Renal pelvis (tissue), 12 donors: ENCODE measurements at places on chromosomes 6 and 20. TPM values are rescaled to one million over a fixed set of nuclear protein-coding genes. Genes with fewer than 3 reads are reported as not detected.

Gene SASH1
- 29.4 TPM for polyA plus RNA-seq

Gene CRYBG1
- polyA plus RNA-seq, result 24.0 TPM

- no peak for DNase-seq
These were observed 1015.1 kb downstream of the EPHA7 start for GRCh38 chr6:92404281-92404680.

DNA sequence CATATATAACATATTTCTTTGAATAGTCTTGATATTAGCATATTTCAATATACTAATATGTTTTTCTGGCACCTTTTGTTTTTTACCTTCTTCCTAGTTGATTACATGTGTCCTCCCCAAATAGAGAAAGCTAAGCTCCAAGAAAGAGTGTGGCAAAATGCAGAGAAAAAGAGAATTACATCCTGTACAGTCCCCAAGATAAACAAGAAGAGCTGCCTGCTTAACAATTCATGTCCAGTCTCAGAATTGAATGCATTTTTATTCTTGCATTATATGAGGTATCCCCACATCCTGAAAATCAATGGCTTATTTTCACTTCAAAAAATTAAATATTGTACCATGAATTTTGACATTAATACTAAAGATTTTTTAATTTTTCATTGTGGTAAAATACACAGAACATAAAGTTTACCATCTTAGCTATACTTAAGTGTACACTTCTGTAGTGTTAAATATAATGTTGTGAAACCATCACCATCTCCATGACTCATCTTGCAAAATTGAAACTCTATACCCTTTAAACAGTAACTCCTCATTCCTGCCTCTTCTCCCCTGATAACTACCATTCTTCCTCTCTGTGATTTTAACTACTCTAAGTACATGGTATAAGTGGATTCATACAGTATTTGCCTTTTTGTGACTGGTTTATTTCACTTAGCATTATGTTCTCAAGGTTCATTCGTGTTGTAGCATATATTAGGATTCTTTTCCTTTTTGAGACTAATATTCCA lies 490.3 kb downstream of the COL12A1 start:
- DNase-seq, result no peak

DNA sequence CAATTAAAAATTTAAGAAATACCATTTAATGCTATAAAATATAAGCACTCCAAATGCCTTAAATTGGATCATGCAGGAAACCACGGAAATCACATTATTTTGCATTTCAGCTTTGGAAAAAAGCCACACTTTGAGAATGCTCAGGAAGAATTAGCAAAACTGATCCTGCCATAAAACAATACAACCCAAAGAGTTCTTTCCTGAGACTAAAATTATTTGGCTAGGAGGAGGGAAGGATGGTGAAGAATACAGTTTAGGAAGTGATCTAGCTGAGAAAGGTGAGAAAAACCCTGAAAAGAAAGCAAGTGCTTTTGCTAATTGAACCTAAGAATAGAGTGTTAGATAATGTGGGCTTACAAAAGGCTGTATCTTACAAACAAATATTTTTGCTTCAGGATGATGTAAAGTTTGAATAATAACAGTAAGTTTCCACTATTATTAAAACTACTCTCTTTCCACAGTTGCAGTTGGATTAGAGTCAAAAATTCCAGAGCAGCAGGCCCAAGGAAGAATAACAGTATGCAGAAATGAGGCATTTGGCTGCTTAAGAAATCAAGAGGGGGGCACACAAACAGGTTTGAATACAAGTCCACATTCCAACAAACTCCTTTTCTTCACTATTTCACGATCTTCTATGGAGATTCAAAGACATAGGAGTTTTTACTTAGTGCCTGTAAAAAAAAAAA lies 565.4 kb downstream of the RFPL4B start:
- DNase-seq, result peak; percentile 30

DNA sequence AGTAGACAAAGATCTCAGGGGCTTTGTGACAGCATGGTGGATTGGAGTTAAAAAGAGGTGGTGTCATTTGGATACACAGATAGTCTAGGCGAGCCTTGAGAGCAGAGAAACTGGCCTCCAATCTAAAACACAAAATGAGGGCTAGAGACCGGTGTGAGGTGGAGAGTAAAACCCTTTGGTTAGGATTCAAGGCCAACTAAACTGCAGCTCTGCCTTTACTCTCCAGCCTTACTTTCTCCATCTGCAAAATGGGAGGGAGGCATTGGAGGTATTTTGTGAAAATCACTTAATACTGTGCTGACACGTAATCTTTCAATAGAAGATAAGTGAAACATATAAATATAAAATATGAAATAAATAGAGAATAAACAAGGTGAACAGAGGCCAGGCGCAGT lies 89.1 kb upstream of the QKI start:
- no peak for DNase-seq

- no peak for DNase-seq
These were observed 44.2 kb downstream of the PLCG1 start for GRCh38 chr20:41181567-41181966.

GRCh38 chr6:11535801-11536230 lies 1.7 kb upstream of the TMEM170B start:
- DNase-seq, result peak; percentile 9
